Stimulated activated naive CD4-positive, alpha-beta T cell (primary cell): ENCODE measurements at places on chromosomes 2 and 18.

DNA sequence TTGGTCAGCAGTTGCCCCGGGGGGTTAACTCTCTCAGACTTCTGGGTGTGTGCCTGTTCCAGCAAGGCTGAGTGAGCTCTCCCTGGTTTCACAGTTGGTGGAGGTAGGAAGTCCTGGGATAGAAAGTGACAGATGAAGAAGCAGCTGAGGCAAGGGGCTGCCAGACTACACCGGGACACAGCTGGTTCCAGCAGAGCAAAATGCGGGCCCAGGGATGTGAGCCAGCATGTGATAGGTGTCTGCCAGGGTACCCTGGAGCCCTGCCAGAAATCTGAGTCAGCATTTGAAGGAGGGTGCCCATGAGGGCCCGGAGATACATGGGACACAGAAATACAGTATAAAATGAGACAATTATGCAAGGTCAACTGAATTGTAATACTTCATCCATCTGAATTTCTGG lies 79.3 kb upstream of the LGALSL start:
- no peak for DNase-seq

- DNase-seq: no peak
Measured at GRCh38 chr2:63788071-63788470, 53.6 kb upstream of the UGP2 start.

- DNase-seq: no peak
Measured at GRCh38 chr2:2708575-2709430, 377.7 kb upstream of the MYT1L start.

DNA sequence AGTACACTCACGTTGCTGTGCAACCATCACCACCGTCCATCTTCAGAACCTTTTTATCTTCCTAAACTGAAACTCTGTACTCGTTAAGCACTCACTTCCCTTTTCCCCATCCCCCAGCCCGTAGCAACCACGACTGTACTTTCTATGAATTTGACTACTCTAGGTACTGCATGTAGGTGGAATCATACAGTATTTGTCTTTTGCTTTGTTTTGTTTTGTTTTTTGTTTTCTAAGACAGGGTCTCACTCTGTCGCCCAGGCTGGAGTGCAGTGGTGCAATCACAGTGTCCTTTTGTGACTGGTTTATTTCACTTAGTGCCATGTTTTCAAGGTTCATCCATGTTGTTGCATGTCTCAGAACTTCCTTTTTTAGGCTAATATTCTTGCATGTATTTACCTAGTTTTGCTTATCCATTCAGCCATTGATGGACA lies 7.0 kb upstream of the TYMS start:
- DNase-seq: peak; percentile 2

GRCh38 chr2:219570924-219571310 lies 422 bp downstream of the OBSL1 start:
- DNase-seq: no peak

GRCh38 chr2:43526994-43527393 lies 68.8 kb downstream of the THADA start:
- DNase-seq: no peak

- DNase-seq: no peak
Measured at GRCh38 chr2:129396980-129397599, 582.4 kb upstream of the RAB6C start.

DNA sequence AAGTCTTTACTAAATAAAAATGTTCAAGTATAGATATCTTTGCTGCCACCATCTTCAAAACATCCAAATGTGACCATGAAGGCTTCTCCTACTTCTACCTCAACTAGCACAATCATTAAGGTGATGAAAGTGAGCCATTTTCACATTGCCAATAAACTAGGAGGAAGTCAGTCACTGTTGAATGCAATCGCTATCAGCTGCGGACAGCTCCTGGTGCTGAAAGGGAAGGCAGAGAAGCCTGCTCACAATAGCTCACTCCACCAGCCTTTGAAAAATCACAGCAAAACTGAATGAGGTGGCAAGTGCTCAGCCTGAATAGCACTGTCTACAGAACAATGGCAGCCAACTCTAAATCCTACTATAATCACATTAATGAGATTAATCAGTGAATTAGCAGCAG lies 2.2 kb downstream of the MYT1L start:
- DNase-seq: no peak

DNA sequence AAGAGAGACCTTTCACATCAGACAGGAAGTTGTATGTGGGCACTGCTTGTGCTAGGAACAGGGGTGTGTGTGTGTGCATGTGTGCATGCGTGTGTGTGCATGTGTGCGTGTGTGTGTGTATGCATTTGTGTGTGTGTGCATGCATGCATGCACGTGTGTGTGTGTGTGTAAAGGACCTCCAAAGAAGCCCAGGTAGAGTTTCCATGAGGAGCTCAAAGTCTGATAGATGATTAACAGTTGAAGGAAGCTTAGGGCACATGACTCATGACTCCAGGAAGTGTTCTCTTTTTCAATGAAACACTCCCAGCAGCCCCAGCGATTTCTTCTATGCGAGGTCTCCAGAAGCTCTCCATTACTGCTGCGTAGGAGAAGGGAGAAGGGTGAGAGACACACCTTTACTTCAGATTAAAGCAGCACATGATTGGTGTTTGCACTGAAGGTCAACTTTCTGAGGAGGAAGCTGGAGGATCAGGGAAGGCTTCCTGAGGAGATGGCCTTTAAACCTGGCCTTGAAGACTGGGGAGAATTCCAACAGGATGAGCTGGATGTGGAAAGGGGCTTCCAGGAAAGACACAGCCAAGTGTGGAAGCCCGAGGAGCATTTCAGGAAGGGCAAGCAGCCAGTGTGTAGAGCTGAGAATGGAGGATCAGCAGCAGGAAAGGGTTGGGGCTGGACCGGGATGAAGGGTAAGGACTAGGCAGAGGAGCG lies 77.7 kb downstream of the SMAD4 start:
- no peak for DNase-seq

DNA sequence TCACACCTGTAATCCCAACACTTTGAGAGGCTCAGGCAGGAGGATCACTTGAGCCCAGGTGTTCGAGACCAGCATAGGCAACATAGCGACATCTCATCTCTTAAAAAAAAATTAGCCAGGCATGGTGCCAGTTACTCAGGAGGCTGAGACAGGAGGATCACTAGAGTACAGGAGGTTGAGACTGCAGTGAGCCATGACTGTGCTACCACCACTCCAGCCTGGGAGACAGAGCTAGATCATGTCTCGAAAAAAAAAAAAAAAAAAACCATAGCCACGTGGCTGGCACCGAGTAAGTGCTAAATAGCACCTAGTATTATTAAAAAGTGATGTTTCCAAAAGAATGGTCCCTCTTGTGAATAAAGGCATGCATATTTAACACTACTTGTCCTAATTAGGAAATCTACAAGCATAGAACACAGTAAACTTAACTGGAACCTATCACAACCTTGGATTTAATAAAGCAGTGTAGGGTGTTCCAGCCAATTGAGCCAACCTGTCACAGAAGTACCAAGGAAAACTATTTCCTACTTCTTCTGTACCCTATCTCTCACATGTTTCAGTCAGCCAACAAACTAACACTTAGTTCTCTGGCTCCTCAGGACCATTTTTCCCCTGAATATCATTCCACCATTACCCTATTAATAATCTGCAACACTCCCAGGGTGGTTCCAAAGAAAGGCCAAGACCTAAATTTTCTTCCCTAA lies 8.8 kb downstream of the RAB1A start:
- no peak for DNase-seq

DNA sequence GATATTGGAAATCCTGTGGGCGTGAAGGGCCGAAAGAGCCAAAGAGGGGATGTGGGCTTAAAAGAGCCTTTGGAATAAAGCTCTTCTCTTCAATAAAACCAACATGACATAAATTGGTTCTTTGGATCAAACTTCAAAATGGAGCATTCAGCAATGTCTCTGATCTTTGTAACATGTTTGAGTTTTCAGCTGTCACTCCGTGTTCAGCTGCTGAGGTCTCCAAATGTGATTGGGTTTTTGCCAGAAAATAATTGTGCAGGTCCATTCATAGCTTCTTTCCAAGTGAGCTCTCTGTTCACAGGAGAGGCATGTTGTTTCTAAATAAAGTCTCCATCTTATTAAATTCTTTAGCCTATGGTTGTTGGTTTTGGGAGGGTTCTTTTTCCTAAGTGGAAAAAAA lies 127.6 kb upstream of the CCDC68 start:
- DNase-seq: no peak

GRCh38 chr18:47397671-47398319 lies 146.3 kb upstream of the SKOR2 start:
- no peak for DNase-seq

DNA sequence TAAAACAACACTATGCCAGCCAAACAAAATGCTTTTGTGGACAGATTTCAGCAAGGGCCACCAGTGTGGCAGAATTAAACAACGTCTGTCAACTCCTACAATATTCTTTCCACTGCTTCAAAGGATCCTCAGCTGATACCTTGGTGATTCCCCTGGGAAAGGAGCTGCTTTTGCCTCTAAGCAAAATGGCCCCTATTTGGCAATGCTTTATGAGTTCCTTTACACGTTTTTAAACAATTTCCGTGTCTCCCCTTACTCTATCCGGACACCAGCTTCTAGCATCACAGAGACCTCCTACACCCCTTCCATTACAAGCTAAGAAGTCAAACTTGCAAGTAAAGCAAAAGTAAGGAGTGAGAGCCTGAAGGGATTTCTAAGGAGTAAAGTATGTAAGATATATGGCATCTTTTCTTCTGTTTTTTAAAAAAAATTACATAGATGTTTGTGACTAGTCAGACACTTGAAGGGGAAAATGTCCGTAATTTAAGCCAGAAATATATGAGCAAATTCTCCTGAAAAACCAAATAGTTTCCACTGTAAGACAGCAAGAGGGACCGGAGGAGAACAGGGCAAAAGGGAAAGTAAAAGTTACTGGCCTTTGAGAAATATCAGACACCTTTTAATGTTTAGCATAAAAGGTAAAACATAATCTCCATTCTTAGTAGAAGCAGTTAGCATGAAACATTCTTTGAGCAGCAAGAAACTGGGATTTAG lies 1.9 kb downstream of the SOS1 start:
- DNase-seq: no peak

GRCh38 chr2:166364476-166365161 lies 11.1 kb downstream of the SCN9A start:
- DNase-seq: no peak

DNA sequence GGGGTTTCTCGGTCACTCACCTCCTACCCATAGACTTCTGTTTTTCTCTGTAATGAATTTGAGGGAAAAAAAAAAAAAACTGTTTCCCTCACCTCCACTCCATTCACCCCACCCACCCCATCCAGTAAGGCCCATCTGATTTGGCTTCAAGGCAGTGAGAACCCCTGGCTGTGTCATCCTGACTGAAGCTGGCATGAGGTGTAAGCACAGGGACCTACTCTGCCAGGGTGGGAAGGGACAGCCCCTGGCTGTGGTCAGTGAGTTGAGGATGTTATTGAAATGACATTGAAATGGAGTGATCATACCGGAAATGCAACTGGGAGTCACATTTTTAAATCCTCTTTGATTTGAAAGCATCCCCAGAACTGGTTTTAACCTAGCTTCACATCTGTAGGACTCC lies 19.1 kb upstream of the BCL2L11 start:
- DNase-seq: no peak

- no peak for DNase-seq
Measured at GRCh38 chr2:144015655-144016245, 504.2 kb downstream of the ZEB2 start.

GRCh38 chr18:79552140-79552631 lies 127.4 kb upstream of the CTDP1 start:
- DNase-seq: no peak

- DNase-seq: no peak
Measured at GRCh38 chr2:9370746-9371145, 52.6 kb downstream of the ITGB1BP1 start.

DNA sequence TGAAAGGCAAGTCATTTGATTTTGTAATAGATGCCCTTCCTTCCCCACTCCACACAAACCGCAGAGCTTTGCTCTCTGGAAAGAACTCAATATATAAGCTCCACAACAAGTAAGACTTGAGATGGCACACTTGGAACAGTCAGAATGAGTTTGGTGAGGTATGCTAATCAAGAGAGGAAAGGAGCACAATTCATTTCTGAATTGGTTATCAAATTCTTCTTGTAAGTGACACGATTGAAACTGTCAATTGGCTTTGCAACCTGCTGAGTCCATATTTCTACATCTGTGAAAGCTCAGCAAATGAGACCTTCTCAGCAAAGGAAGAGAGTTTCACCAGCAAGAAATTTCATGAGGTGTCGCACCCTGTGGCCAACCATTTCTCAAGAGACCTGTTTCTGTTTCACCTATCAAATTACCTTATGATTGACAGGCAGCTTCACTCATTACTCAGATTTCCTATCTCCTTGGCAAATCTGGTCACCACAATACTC lies 19.1 kb downstream of the CTLA4 start:
- DNase-seq: no peak

- DNase-seq: no peak
Measured at GRCh38 chr2:190807886-190808285, 72.7 kb upstream of the GLS start.

DNA sequence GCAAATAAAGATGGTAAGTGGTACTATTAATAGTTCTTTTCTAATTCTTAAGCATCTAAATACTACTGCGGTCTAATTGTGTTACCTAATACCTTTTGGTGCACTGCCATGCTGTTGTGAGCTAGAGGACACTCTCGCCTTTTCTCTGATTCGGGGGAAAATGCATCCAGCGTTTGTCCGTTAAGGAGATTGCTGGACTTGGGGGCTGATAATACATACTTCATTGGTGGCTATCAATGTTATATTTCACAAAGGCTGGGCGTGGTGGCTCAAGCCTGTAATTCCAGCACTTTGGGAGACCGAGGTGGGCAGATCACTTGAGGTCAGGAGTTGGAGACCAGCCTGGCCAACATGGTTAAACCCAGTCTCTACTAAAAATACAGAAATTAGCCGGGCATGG lies 141.7 kb upstream of the TWIST2 start:
- no peak for DNase-seq

- no peak for DNase-seq
Measured at GRCh38 chr2:192775459-192776262, 580.9 kb upstream of the TMEFF2 start.

- no peak for DNase-seq
Measured at GRCh38 chr18:8623549-8624106, 14.4 kb downstream of the RAB12 start.

- DNase-seq: no peak
Measured at GRCh38 chr2:130936451-130936850, 99.7 kb downstream of the ARHGEF4 start.
